Progenitor cell of endocrine pancreas (in vitro differentiated cells): ENCODE measurements at places on chromosomes 5 and 9. TPM values are rescaled to one million over a fixed set of nuclear protein-coding genes. Genes with fewer than 3 reads are reported as not detected.

GRCh38 chr9:71747576-71747975 lies 20.7 kb downstream of the CEMIP2 start:
- H3K27ac ChIP-seq = no peak overlapping the region
- H3K4me3 ChIP-seq = no peak overlapping the region
- H3K4me1 ChIP-seq = peaks cover 2% of the 10 kb centered on the region
- no peaks in the 10 kb centered on the region for H3K27me3 ChIP-seq

DNA sequence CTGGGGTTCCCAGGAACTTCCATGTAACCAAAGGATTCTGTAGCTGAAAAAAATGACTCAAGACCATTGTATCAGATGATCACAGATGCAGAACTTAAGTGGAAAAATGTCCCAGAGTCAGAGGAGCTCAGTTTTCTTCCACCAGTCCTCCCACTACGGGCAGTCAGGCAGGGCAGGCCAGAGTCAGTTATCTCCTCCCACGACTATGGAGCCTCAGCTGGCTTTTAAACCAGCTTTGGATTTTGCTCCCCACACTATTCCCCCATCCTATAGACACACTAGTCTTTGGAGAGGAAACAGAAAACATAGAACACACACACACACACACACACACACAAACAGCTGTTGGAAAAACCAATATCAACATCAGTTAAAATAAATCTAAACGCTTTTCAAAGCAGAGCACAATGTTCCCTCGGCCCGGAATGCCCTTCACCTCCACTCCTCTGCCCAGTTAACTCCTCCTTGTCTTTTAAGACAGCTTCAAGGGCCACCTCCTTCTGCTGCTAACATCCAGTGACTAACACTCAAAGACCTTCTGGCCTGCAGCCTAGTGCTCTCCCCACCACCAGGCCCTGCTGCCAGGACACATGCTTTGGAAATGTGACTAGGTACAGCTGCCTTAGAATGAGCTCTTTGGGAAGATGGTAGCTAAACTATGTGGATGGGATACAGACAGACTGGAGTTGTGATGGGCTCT lies 56.8 kb downstream of the NIPAL4 start:
- H3K27me3 ChIP-seq = no peaks in the 10 kb centered on the region
- H3K4me1 ChIP-seq = no peaks in the 10 kb centered on the region
- H3K27ac ChIP-seq = no peak overlapping the region

DNA sequence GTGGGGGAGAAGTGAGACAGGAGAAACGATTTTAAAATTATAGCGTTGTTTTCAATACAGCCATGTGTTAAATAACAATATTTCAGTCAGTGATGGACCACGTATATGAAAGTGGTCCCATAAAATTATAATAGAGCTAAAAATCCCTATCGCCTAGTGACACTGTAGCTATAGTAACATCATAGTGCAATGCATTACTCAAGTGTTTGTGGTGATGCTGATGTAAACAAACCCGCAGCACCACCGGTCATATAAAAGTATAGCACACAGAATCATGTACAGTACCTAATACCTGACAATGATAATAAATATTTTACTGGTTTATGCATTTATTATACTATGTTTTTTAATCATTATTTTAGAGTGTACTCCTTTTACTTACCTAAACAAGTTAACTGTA lies 407.4 kb upstream of the SEMA6A start:
- no peaks in the 10 kb centered on the region for H3K27me3 ChIP-seq
- no peaks in the 10 kb centered on the region for H3K36me3 ChIP-seq
- H3K4me3 ChIP-seq = no peak overlapping the region
- H3K27ac ChIP-seq = no peak overlapping the region
- no peak for DNase-seq

GRCh38 chr5:65479527-65479926 lies 2.2 kb downstream of the ADAMTS6 start:
- no peak overlapping the region for H3K4me3 ChIP-seq
- H3K27ac ChIP-seq = no peak overlapping the region
- H3K27me3 ChIP-seq = no peaks in the 10 kb centered on the region
- peaks cover 16% of the 10 kb centered on the region for H3K4me1 ChIP-seq
- H3K36me3 ChIP-seq = no peaks in the 10 kb centered on the region
- DNase-seq = no peak

DNA sequence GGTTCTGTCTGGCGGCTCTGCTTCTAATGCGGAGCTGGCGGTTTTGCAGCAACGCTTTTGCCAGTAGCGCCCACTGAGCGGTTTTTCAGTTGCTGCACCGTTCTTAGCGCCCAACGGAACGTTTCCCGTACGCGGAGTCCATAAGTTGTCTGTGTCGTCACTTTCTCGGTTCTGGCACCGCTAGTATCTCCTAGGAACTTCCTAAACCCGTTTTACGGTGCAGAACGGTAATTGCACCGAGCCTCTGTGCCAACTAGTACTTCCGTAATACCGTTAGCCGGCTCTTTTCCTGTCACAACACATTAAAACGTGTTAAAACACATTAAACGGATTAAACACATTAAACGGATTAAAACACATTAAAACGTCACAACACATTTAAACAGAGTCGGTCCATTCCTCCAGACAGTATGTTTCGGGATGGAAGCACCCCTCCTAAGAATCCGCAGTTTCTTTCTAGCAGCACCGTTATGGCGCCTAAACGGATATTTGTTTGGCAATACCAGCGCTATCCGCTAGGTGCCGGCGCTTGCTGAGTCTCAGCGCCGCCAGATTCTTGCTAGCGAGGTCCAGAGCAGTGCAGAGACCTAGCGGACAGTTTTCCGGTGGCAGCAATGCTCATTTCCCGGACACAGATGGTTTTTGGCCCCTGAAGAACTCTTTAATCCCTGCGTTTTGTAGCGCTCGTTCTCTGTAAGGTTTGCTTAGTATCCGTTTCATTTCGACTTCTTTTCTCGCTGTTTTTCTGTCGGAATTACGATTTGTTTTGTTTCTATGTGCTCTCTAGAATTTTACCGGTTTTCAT lies 45.4 kb downstream of the ANXA2R start:
- no peaks in the 10 kb centered on the region for H3K36me3 ChIP-seq
- peak; percentile 68 for DNase-seq
- peaks cover 77% of the 10 kb centered on the region for H3K27me3 ChIP-seq
- H3K27ac ChIP-seq = no peak overlapping the region

GRCh38 chr9:131628459-131629225 lies 83.3 kb downstream of the PRRT1B start:
- H3K36me3 ChIP-seq = peaks cover 15% of the 10 kb centered on the region
- H3K27me3 ChIP-seq = no peaks in the 10 kb centered on the region
- peaks cover 10% of the 10 kb centered on the region for H3K4me1 ChIP-seq
- no peak overlapping the region for H3K4me3 ChIP-seq
- H3K27ac ChIP-seq = no peak overlapping the region

GRCh38 chr5:40653221-40654022 lies 26.3 kb upstream of the PTGER4 start:
- H3K27me3 ChIP-seq = no peaks in the 10 kb centered on the region
- peaks cover 13% of the 10 kb centered on the region for H3K4me1 ChIP-seq
- no peaks in the 10 kb centered on the region for H3K36me3 ChIP-seq
- no peak overlapping the region for H3K27ac ChIP-seq

DNA sequence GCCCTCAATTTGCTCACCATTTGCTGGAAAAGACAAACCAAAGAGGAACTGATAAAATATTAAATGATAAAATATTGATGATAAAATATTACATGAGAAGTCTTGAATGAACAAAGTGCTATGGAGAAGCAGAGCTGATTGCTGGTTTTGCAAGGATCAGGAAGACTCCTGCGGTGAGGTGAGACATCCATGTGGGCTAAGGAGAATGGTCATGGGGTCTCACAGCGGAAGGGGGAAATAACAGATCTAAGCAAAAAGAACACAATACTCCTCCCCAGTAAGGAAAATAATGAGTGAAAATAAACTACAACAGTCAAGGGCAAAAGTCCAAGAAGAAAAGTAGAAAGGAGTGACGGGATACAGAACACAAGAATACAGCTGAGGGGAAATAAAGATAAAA lies 146.8 kb downstream of the LURAP1L start:
- H3K36me3 ChIP-seq = no peaks in the 10 kb centered on the region
- no peaks in the 10 kb centered on the region for H3K4me1 ChIP-seq
- H3K27me3 ChIP-seq = no peaks in the 10 kb centered on the region
- no peak overlapping the region for H3K27ac ChIP-seq
- DNase-seq = no peak

DNA sequence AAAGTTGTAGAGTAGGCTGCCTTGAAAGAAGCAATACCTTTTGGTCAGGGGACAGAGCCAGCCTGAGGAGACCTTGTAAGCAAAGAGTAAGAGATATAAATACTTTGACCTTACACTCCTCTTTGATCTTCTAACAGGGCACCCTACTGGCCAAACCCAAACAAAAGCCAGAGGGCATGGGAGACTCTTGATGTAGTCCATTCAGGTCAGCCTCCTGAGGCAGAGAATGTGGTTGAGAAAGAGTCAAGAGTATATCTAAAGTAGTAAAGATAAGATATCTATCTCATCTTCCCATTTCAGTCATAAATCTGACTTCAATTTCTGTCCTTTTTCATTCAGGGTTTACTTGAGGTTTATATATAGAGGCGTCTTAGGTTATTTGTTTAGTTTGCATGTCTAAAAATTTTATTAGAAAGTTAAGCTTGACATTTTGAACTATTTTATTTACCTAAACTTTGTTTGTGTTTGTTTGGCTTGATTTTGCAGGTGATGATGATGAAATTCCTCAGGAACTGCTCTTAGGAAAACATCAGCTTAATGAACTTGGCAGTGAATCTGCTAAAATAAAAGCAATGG lies 125.7 kb downstream of the NIPBL start:
- no peak overlapping the region for H3K4me3 ChIP-seq
- peaks cover 8% of the 10 kb centered on the region for H3K36me3 ChIP-seq
- H3K27me3 ChIP-seq = no peaks in the 10 kb centered on the region
- no peak overlapping the region for H3K27ac ChIP-seq
- DNase-seq = no peak

DNA sequence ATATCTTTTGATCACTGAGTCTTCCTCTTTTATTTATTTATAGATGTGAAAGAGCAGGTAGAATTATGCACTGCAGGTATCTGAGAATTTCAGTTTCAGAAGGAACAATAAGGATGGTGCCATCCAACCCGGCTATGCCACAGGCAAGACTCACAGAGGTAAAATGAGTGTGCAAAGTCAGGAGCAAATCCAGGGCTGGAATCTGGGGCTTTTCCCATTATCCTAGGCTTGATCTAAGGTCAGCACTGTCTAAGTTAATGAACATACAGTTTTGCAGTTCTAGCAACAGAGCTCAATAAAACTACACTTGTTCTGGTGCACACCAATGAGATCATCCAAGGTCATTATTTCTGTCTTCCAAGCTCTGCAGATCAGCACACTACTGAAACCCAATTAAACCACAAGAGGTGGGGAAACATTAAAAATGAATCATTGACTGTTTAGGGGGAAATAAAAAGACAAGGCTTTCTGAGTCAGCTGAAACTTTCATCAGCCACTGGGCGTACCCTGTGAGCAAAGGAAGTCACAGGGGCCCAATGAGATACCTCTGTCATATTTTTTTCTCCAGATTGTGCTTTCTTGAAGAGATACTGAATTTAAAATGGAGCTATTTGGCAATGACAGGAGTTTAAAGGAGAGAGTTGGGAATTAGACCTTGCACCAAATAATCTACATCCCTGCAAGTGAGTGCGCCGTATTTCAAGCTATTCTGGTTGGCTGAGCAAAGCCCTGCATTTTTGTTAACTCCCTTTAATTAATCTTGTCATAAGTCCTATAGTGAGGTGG lies 662.2 kb upstream of the ZNF608 start:
- peaks cover 61% of the 10 kb centered on the region for H3K4me1 ChIP-seq
- H3K27me3 ChIP-seq = no peaks in the 10 kb centered on the region
- H3K27ac ChIP-seq = peak overlapping the region; percentile 62
- no peak for DNase-seq
- H3K36me3 ChIP-seq = no peaks in the 10 kb centered on the region
- H3K4me3 ChIP-seq = no peak overlapping the region

GRCh38 chr5:4083591-4084337 lies 488.1 kb downstream of the IRX1 start:
- no peak overlapping the region for H3K4me3 ChIP-seq
- H3K27me3 ChIP-seq = peaks cover 9% of the 10 kb centered on the region
- H3K27ac ChIP-seq = no peak overlapping the region
- H3K4me1 ChIP-seq = peaks cover 13% of the 10 kb centered on the region
- no peak for DNase-seq

- peaks cover 2% of the 10 kb centered on the region for H3K36me3 ChIP-seq
- H3K4me3 ChIP-seq = no peak overlapping the region
- H3K27ac ChIP-seq = no peak overlapping the region
Observed at GRCh38 chr5:125725691-125726090, 697.5 kb upstream of the GRAMD2B start.

DNA sequence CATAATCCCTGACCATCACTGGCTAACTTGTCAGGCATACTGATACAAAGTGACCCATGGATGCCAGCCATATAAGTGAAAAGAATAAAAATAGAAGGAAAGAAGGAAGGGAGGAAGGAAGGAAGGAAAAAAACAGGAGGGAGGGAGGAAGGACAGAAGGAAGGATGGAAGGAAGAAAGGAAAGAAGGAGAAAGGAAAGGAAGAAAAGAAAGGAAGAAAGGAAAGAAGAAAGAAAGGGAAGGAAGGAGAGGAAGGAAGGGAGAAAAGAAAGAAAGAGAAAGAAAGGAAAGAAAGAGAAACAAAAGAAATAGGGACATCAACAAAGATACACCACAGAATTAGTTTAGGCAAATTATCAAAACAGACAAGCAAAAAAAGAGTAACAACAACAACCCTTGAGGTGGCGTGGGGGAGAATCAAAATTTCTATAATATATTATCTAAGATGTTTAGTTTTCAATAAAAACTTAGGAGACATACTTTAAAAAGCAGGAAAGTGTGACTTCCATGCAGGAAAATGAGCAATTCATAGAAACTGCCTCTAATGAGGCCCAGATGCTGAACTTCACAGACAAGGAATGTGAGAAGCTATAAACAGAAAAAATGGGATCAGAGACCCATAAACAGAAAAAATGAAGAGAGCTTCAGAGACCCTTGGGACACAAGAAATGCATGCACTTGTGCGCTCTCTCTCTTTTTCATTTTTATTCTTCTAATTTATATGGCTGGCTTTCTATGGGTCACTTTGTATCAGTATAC lies 96.1 kb upstream of the NFIL3 start:
- DNase-seq = no peak
- peaks cover under 1% of the 10 kb centered on the region for H3K36me3 ChIP-seq
- no peak overlapping the region for H3K4me3 ChIP-seq
- H3K27me3 ChIP-seq = no peaks in the 10 kb centered on the region

DNA sequence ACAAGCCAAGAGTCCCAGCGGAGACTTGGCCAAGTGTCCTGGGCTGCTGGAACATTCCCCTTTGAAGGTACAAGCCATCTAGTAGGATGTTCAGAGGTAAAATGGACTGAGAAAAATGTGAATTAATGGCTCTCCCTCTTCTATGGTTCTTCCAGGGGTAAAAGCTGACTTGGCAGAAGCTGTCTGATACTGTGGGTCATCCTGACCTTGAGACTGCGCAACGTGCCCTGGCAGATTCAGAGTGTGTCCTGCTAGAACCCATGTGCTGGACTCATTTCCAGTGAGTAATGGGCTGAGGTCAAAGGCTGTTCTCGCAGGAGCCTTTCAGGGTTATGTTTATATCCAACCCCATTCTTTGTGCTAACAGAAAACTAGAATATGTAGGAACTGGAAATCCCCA lies 423.0 kb upstream of the CD180 start:
- no peaks in the 10 kb centered on the region for H3K27me3 ChIP-seq
- no peak overlapping the region for H3K27ac ChIP-seq
- peaks cover 15% of the 10 kb centered on the region for H3K4me1 ChIP-seq

The TAF1L gene
- not detected in 2 replicates for total RNA-seq

The TNFSF8 gene
- not detected in 2 replicates for total RNA-seq
